ENCODE measurements at places on chromosomes 7 and 10.
A peak's percentile ranks its signal among the peaks of the same experiment; 100 is the strongest.

- DNase-seq: no peak
These were observed 24.4 kb downstream of the AKR1E2 start for GRCh38 chr10:4850397-4850796.

DNA sequence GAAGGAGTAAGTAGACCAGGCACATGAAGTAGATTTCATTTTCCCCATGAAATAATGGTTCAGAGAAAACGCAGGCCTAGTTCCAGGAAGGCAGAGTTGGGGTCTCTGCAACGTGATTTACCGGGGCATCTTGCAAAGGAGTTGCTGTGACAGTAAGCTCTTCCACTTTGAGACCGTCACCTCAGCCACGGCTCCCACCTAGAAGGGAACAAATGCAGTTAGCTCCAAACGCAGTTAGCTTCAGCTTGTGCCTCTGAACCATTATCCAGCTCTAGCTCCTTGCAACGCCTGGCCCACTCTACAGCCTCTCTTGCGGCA is 7.0 kb upstream of the MYO1G start:
- DNase-seq: no peak

DNA sequence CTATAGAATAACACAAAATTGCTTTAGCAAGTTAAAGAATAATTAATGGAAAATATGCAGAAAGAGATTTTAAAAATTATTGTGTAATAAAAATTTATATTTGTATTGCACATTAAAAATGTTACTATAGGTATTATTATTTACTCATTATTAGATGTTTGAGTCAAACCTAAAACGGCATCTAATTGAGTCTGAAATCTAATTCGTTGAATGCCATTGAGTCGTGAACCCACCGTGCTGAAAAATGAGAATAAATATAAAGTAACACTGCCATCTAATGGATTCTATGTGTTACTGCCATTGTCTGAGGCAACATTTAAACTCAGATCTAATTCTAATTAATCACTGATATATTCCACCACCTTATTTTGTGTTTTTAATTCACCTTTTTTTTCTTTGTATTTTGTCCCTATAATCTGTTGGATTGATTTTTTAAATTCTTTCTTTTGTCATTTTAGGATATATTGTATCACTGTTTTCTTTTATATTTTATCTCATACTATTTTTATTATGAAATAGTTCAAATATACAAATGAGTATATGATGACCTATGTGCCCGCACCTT is 62.2 kb downstream of the SAMD9 start:
- DNase-seq: no peak

DNA sequence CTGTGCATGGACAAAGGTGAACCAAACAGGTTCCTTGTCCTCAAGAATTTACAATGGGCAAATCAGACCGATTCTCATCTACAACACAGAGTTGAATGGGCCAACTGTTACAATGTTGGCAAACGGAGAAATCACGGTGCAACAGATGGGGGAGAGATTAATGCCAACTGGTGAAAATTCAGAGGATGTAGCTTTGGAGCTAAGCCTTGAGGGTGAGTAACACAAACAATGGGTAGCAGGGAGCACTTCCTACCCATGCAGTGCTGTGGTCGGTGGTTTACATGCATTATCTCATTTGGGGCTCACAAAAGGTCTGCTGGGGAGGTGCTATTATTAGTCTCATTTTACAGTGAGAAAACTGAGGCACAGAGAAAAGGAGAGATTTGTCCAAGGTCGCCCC is 902 bp upstream of the NFE2L3 start:
- no peak for DNase-seq

DNA sequence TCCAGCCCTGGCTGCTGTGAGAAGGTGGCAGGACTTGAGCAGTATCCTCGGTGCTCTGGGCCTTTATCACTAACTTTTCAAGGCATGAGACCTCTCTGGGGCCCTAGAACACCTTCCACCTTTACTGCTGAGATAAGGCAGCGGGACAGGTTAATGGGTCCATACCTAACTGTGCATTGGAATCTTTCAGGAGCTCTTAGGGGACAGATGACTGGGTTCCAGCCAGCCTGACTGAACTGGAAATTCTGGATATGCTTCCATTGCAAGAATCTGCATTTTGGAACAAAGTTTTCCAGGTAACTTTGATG is 73.0 kb downstream of the ATXN7L1 start:
- no peak for DNase-seq

- peak; percentile 69 for DNase-seq
These were observed 509.0 kb upstream of the PODXL start for GRCh38 chr7:132065193-132065988.

- no peak for DNase-seq
These were observed 1127.7 kb upstream of the LRRTM3 start for GRCh38 chr10:65798133-65798532.

- no peak for DNase-seq
These were observed 503.8 kb downstream of the NXPH1 start for GRCh38 chr7:8937204-8937603.

GRCh38 chr10:25294032-25294926 is 119.5 kb downstream of the GPR158 start:
- no peak for DNase-seq

- DNase-seq: no peak
These were observed 24.2 kb downstream of the ZNF25 start for GRCh38 chr10:37952043-37952755.

- DNase-seq: no peak
These were observed 27.4 kb upstream of the ZNF438 start for GRCh38 chr10:31058795-31059703.

All from brain pericyte (primary cell).